ENCODE measurements at places on chromosomes 2 and 18. TPM values are rescaled to one million over a fixed set of nuclear protein-coding genes. Genes with fewer than 3 reads are reported as not detected.

DNA sequence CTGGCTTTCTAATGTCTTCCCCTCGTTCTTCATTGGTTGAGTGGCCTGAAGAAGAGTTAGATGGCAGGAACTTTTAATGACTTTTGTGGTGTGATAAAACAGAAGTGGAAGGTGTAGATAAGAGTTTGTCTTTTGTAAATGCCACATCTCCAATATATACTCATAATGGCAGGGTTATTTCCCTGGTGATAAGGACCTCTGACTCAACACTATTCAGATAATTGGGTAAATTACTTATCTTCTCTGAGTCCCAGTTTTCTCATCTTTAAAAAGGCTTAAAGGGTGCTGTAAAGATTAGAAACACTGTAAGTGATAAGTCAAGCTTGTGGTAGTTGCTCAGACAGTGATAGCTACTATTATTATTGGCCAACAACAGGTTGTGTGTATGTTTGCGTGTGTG is 9.5 kb downstream of the KLHL14 start:
- no peak for DNase-seq

DNA sequence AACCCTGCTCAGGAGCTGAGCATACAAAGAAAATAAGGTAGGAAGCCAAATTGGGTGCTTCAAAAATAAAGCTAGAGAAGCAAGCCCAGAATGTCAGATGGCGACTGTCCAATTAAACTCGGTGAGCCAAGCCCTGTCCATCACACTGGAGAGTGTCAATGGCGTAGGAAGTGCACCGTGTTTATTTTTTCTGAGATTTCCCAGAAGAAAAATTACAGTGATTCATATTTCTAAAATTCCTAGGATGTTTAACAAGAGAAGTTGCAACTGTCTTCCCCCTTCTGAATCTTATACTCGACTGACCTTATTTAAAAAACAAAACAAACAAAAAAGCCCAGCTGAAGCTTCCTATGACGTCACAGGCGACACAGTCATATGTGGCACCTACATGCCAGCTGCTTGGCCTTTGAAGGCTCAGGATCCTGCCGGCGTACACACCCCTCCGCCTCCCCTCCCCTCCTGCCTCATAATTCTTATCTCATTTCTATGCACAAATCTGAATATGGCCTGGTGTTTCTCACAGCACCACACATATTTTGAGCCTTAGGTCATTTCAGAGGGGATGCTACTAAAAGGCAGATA is 60.8 kb downstream of the MBP start:
- DNase-seq: peak; percentile 60

- no peak for DNase-seq
Measured at GRCh38 chr2:98134172-98135005, 47.4 kb downstream of the VWA3B start.

The MAP3K19 gene
- not detected for total RNA-seq

The ST8SIA5 gene
- total RNA-seq: 6.0 TPM
